ENCODE measurements at places on chromosomes 4 and X.

DNA sequence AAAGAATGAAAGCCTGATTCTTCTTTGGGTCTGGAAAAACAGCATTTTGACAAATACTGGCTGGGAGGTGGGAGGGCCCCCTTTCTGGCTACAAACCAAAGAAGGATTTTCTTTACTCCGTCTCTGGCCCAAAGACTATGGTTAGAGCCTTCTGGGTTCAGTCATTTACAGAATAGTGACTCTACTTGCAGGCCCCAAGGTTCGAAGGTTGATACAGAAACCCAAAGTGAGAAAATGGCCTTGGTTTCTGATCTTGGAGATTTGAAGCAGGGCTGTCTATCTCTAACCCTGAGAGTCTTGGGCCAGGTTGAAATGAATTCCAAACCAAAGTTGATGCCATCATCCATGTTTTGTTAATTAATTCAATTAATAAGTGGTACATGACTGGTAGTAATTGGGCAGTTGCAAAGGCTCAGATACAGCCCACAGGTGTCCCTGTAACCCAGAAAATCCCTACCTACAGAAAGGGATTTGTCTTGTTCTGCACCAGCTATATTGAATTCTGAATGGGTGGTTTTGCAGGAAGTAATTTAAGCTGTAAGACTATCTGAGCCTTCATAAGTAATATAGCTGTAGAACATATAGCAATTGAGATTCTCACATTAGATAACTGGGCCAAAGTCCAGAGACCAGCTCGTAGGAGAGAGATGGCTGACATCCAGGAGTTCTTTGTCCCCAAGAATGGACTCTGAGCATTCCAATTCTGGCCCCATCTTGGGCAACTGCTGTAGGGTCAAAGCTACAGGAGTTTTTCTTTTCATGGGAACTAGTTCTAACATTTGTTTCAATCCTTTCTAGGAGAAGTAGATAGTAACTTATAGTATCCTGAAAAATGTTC, 34.5 kb downstream of the CHRNA9 start:
- no peak for DNase-seq

DNA sequence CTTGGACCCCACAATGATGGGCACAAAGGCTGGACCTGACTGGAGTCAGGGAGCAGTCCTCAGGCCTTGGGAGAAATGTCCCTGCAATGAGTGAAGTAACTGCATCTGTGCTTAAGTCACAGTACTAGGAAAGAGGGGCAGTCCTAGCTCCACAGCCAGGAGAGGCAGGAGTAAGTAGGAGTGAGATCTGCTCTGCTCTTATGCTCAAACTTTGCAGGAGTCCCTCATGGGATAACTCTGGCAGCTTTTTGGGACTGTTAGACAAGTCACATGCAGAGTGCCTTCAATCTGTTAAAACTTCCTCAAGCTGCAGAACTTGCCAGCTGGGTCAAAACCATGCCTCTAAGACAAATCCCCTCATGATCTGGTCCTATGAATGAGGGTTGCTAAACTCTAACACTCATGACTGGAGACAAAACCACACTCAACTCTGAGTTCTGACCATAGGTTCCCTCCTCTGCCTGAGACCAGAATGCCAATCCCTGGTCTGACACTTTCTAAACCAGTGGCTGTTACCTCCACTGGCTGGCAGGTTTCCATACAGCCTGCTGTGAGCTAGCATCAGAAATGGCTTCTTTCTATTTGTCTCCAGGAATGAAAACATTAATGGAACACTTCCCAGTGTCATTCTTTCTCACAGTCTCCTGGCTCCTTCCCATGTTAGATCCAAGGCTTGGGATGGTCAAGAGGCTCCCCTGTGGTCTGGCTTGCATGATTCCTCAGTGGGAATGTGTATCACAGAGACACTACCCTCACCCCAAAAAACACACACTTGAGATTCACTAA, 819.3 kb downstream of the PCDH7 start:
- DNase-seq = no peak

DNA sequence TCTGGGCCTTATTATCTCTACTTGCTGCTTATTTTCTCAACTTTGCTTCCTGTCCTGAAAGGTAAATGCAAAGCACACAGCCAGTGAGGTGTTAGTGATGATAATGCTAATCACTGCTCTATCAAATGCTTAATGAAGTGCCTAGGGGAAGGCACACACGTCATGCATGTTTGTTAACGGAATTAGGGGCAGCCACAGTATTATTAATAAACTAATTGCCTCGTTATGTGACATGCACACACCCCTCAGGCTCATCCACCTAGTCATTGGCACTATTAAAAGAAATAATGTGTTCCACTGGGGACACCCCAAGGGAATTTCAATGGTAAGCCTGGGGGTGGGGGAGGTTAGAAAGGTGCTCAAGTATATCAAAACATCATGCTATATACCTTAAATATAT, 125.2 kb downstream of the GUCY2F start:
- no peak for DNase-seq

GRCh38 chr4:81052119-81053068, 21.9 kb downstream of the BMP3 start:
- peak; percentile 59 for DNase-seq

DNA sequence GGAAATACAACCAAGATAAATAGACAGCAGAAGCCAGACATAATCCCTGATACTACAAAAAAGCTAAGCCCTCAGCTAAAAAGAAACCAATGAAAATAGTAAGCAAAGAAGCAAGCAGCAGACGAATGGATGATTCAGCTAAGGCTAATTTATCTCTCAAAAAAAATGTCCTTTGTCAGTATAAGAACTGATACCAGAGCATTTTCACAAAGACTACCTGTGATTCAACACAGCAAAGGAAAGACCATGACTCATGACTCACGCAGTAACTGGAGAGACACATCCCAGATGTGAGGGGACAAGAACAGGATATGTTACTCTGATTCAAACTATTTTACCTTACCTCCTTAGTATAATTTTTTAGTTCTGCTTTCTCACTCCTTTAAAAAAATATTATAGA, 22.7 kb upstream of the TMPRSS11F start:
- no peak for DNase-seq

GRCh38 chr4:153294631-153295030, 49.9 kb upstream of the MND1 start:
- no peak for DNase-seq

DNA sequence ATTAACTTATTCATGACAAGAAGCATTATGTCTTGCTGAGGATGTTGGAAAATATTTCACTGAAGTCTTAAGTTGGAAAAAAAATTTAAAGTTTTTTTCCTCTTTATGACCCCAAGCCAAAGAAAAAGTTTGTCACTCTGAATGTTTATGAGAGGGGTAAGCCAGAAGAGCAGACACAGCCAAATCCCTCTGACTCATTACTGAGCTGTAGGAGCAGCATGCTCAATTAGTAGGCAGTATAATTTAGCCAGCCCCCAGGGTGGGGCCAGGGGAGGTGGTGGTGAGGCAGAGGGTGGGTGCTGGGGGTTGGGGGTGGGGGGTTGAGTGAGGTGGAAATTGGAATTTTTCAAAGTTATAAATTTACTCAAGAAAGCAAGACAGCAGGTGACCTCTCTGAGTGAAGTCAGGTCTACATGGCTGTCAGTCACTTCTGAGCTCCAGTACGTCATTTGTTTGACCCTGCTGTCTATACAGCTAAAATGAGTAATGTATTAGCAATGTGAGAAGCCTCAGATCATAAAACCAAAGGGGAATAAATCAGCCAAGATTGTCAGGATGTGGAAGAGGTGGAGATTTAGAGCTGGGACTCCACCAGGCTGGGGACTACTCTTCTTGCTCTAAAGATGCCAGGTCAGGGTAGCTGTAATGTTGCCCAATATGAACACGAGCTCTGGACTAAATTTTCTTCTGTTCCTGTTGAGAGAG, 98.8 kb upstream of the NDP start:
- DNase-seq = no peak

GRCh38 chrX:67342138-67342537, 201.7 kb upstream of the AR start:
- no peak for DNase-seq

DNA sequence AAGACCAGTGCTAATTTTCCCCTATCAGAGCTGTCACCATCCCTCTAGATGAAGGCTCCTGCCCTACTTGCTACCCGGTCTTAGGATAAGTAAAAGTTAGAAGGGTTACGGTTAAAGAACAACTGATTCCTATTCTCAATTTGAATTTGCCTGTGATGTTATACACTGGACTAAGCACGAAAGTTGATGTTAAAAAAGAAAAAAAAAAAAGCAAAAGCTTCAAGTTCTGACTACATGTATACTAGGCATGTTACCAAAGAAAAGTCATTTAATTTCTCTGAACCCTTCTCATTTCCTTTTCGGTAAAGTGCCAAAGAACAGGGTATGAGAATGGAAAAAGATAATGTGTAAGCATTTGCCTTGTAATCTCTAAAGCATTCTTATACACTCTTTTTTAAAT, 1.4 kb upstream of the PPID start:
- DNase-seq = no peak

- DNase-seq = no peak
These were observed 157.1 kb upstream of the CLNK start for GRCh38 chr4:10841697-10842096.

DNA sequence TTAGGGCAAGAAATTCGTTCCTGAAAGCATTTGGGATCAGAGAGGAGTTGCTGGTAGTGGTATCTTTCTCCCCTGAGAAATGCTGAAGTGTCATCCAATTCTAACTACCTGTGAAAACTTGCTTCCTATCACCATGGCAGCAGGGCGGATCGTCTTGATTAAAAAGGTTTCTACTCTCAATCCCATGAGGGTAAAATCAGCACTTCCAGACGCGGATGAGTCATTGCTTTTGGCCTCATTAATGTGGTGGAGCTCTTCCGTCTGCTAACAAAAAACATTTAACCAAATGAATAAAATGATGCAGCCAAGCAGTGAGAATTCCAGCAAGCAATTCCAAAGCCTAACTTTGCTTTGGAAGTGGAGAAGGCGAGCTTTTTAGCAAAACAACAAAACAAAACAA, 325.6 kb downstream of the CAMK2D start:
- DNase-seq = no peak

DNA sequence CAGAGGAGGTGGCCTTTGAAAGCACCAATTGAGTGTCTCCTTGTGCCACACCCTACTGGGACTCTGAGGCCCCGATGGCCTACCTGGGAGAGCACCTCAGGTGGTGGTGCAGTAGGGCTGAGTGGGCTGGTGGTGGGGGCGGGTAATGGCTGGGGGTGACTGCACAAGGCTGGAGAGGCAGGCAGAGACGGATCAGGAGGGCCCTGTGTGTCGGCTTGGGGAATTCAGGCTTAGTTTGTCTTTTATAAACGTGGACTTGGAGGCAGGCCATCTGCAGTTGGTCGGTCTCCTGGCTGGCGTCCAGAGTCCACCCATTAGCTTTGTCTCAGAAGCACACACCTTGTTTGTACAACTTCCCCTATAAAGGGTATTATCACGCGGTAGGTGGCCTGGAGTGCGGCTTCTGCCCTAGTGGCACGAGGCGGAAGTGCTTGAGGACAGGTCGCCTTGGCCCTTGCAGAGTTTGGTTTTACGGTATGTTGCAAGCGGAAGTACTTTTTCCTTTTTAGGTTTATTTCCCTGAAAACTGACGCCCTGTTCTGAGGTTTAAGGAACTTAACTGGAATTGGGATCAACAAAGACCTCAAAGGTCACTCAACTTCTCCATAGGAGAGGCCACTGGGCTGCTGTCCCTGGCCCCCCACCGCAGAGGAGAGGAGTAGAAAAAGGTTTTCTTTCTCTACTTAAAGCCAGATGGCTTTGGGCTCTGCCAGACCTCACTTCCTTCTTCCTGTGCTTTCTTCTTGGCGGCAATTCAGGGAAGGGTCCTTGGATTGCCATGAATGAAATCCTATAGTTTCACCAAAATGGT, 8.0 kb downstream of the TBC1D14 start:
- peak; percentile 49 for DNase-seq

DNA sequence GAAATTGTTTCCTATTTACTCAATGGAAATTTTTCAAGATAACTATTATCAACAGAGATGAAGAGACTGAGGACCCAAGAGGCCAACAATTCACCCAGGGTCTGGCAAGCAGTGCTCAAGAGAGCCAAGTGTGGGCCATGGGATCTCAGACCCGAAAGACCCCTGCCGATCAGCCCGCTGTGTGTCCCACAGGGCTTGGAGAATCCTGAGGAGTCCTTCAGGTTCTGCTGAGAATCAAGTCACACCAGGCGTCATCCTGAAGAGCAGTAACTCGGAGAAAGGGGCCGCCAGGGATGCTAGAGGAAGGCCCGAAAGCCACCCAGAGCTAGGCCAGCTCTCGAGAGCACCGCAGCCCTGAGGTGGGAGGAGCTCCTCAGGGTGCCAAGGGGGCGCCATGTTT, 48.7 kb downstream of the FGFRL1 start:
- no peak for DNase-seq

GRCh38 chr4:48664938-48665337, 115.1 kb downstream of the FRYL start:
- no peak for DNase-seq

DNA sequence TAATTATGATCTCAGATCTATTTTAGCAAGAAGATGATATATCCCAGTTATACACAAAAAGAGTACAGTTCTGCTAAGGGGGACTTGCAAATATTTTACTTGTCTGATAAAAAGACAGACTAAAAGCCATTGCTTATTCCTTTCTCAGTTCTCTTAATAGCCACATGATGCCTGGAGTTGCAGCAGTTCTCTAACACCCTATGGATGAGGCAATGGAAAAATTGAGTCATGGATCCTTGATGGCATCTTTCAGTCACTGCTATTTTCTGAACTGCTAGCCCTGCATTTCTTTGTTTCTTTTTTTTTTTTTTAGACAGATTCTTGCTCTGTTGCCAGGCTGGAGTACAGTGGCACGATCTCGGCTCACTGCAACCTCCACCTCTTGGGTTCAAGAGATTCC, 1956.7 kb downstream of the C4orf33 start:
- DNase-seq = no peak

- DNase-seq = no peak
These were observed 940 bp upstream of the DCTD start for GRCh38 chr4:182918044-182918607.

DNA sequence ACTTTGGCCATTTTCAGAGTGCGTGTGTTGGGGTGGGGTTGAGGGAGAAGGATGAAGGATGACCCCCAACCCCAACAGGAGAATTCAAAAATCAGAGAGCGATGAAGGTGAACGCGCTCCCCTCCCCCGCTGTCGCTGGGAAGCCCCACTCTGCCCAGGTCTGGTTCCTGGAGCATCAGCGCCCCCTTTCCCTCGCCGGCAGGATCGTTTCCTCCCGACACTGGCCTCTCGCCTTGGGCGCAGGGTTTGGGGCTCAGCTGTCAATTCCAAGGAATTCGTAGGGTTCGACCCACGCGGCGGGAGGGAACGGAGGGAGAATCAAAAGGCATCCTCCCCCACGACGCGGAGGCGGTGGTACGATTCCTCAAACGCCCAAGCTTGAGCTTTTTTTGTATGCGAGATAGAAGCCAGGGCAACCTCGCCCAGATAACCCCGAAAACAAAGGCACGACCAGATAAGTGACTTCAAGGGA, 1.0 kb upstream of the PDGFRA start:
- DNase-seq = peak; percentile 63

DNA sequence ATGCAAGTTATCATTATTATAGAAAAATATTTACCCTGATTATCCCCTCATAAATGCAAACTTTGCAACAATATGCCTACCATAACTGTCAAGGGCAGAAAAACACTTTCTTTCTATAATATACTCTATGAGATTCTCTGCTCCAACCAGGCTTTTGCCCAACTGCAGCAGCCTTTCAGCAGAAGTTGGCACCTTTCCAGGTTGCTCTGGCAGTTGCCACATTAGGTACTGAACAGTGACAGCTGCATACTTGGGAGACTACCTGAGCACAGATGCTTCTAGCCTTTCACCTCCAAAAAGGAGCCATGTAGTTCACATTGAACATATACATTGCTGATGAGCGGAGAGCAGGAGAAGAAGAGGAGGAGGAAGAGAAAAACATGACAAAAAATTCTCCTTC, 69.5 kb upstream of the BRWD3 start:
- no peak for DNase-seq
